ENCODE measurements at places on chromosomes 7 and 10.

DNA sequence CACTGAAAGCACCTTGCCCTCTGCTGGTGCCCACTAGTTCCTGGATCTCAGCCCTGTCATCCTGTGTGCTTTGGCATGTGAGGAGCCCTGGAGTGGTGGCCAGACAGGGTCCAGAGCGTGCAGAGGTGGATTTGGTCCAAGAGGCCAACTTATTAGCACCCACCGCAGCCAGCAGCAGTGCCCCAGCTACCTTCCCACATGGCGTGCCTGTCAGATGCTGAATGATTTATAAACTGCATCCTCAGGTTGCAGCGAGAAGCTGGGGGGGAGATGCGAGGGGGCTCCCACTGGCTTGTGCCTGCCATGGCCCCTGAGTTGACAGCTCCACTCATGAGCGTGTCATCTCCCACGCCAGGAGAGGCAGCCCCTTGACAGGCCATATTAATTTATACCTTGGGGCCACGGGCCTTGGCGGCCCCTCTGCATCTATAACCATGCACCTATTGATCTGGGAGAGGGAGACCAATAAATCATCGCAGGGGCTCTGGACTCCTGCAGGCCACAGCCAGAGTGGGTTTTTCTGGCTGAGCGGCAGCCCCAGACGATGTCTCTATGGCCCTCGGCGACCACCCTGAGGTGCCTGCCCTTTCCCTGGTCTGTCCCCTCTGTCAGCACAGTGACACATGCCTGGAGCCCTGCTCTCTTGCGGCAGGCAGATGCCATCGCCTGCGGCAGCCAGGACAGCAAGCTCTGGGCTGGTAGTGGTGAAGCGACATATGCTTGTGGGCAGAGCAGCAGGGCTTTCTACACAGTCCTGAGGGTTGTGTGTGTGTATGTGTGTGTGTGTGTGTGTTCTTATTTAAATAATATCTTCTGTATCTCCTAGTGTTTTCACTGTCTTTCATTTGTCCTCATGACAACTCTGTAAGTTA, 120.8 kb downstream of the CDH23 start:
- DNase-seq: no peak

GRCh38 chr7:146206270-146206669, 89.7 kb downstream of the CNTNAP2 start:
- no peak for DNase-seq

- no peak for DNase-seq
These were observed 68.5 kb downstream of the RSU1 start for GRCh38 chr10:16748749-16749148.

- DNase-seq: no peak
These were observed 255.7 kb downstream of the PTEN start for GRCh38 chr10:88119160-88119559.

GRCh38 chr7:125663961-125664360, 734.3 kb upstream of the POT1 start:
- no peak for DNase-seq

DNA sequence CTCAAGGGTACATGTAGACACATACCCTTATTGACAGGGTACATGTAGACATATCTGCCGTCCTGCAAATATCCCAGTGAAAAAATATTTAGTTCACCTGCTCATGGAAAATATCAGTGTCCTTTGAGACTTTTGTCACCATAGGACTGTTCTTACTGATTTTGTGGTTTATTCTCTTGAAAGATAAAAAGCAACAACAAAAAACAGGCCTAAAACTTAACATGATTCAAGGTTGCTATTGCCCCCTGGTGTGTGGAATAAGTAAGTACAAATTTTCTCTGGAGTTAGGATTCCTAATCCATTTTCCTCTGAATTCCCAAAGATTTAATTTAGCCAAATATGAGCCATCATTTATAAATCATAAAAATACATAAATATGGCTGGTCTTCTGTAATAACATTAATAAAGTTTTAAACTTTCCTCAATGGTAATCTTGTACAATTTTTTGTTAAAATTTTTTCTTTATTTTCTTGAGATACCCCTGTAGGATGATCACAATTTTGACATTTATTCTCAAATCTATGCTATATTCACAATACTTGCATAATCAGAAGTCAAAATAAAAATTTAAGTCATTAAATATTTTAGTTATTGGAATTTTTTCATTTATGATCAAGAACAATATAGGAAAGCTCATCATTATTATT, 741.4 kb upstream of the POT1 start:
- peak; percentile 22 for DNase-seq

GRCh38 chr10:80473096-80473657, 19.1 kb downstream of the TSPAN14 start:
- no peak for DNase-seq

- peak; percentile 63 for DNase-seq
These were observed 14.7 kb upstream of the C7orf33 start for GRCh38 chr7:148575640-148576411.

- peak; percentile 64 for DNase-seq
These were observed 221.3 kb upstream of the ZMIZ1 start for GRCh38 chr10:78847485-78847884.

All from umbilical cord (tissue), 2 donors.